Calu3 (cell line): ENCODE measurements at places on chromosomes 1 and 21. TPM values are rescaled to one million over a fixed set of nuclear protein-coding genes. Genes with fewer than 3 reads are reported as not detected.

- H3K4me3 ChIP-seq = no peak overlapping the region
- no peak overlapping the region for H3K27ac ChIP-seq
- H3K27me3 ChIP-seq = no peaks in the 10 kb centered on the region
- H3K36me3 ChIP-seq = peaks cover 33% of the 10 kb centered on the region
- DNase-seq = no peak
Measured at GRCh38 chr1:36172983-36173382, 17.0 kb downstream of the MAP7D1 start.

- H3K36me3 ChIP-seq = no peaks in the 10 kb centered on the region
- no peaks in the 10 kb centered on the region for H3K27me3 ChIP-seq
- no peak overlapping the region for H3K4me3 ChIP-seq
- no peak overlapping the region for H3K27ac ChIP-seq
- H3K4me1 ChIP-seq = no peaks in the 10 kb centered on the region
Measured at GRCh38 chr1:192118881-192119405, 39.3 kb upstream of the RGS18 start.

GRCh38 chr1:111439461-111440351, 9.3 kb downstream of the WDR77 start:
- no peaks in the 10 kb centered on the region for H3K4me1 ChIP-seq
- peaks cover 13% of the 10 kb centered on the region for H3K36me3 ChIP-seq
- DNase-seq = no peak
- no peaks in the 10 kb centered on the region for H3K27me3 ChIP-seq
- H3K4me3 ChIP-seq = no peak overlapping the region

The GCSAML gene
- not detected in 2 replicates for total RNA-seq
